ENCODE measurements at places on chromosomes 6 and 20.

DNA sequence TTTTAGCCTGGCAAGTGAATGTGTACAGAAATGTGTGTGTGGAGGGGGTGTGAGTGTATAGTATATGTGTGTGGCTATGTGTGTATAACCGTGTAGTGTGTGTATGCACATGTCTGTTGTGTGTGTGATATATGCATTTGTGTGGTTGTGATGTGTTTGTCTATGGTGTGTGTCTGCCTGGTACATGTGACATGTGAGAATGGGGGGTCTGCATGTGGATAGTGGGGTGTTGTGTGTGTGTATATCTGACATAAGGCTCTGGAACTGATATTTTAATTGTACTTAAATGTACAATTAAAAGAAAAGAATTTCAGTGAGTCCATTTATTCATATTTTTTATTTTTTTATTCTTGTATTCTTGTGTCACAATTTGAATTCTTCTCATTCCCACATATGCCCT lies 57.2 kb upstream of the CNR1 start:
- DNase-seq = no peak

DNA sequence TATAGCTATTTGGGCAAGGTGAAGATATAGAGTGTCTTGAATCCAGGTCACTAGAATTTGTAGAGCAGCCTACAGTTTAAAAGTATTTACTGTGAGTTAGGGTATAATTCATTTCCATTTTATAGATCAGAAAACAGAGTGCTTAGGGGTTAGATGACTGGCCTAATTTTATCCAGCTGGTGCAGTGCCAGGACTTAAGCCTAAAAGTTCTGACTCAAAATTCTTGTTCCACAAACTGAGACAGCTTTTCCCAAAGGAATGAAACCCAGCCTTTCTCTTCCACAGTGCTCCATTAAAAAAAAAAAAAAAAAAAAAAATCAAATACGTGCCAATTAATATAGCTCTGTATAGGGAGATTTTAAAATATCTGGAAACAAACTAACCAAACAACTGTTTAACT lies 441.0 kb upstream of the MARCKS start:
- no peak for DNase-seq

GRCh38 chr20:36121981-36122930 lies 32.3 kb upstream of the EPB41L1 start:
- DNase-seq = peak; percentile 57

GRCh38 chr6:37303091-37303660 lies 45.2 kb upstream of the TMEM217 start:
- no peak for DNase-seq

DNA sequence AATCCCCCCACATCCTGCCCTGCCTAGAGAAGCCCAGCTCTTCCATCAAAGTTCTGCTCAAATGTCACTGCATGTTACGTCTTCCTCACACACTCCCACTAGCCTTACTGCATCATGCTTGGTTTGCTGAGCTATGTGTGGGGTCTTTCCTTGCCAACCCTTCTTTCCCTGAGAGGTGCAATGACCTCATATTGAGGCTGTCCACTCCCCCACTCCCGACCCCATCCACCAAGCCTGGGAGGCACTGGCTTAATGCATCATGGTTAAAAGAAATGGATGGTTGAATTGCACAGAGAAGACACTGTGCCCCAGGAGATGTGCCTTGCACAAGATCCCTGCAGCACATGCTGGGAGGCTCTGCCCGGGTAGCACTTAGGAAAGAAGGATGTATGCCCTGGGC lies 7.7 kb upstream of the IRF4 start:
- DNase-seq = no peak

- peak; percentile 81 for DNase-seq
Measured at GRCh38 chr6:28981431-28981832, 23.7 kb downstream of the ZNF311 start.

DNA sequence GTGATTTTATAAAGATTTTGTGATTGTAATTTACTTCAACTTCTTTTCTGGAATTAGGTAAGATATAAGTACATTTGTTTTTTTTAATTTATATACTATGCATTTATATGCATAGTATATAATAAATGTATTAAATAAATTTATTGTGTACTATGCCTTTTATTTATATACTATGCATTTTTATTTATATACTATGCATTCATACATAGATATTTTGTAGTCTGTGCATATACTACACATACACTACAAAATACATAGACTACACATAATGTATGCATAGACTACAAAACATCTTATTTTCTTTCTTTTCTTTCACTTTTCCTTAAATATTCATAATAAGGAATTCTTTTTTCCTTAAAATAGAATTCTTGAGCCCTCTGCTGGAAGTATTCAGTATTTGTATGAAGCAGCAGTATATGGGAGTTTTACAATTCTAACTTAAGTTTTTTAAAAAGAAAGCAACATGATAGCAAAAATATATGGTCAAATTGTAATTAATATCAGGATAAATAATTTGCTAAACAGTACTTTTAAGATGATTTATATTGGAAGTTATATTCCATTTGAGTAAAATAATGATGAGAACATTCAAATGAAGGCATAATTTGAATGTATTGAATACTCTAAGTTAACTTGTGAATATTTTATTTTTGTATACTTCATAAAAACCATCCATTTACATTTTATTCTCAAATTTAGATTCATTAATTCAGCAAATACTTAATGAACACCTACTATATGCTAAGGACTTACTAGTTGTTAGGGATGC lies 129.3 kb downstream of the KLHL32 start:
- peak; percentile 31 for DNase-seq

- peak; percentile 65 for DNase-seq
Measured at GRCh38 chr6:41967312-41968287, 26.0 kb upstream of the CCND3 start.

- DNase-seq = no peak
Measured at GRCh38 chr20:20454367-20454766, 86.5 kb downstream of the INSM1 start.

DNA sequence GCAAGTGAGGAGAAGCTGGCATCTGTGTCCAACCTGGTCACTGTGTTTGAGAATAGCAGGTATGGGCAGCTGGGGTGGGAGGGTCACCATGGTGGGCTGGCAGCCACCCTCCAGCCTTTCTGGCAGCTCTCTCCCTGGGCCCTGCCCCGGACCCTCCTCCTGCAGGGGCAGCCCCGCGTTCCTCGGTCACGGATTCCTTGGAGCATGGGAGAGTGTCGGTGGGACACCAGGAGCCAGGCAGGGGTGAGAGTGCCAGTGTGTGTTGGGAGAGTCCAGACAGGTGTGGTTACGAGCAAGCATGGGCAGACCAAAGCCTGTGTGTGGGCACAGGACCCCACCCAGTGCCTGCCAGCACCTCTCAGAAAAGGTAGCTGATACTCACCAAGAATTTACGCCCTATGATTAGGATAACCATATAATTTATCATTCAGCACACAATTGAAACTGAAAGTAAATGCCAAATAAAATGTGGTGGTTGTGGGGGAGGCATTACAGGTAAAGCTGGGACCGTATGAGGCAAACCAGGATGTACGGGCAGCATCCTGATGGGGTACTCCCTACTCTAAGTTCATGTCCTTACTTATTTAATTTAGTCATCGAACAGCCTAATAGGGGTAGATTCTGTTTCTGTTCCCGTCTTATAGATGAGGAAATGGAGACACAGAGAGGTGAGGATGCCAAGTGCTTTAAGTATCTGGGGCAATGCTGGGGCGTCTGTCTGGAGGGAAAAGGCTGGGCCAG lies 542 bp downstream of the FGD2 start:
- DNase-seq = no peak

GRCh38 chr20:38723017-38723847 lies 1.1 kb upstream of the SLC32A1 start:
- DNase-seq = no peak

GRCh38 chr6:169188475-169188874 lies 65.2 kb downstream of the THBS2 start:
- peak; percentile 43 for DNase-seq

DNA sequence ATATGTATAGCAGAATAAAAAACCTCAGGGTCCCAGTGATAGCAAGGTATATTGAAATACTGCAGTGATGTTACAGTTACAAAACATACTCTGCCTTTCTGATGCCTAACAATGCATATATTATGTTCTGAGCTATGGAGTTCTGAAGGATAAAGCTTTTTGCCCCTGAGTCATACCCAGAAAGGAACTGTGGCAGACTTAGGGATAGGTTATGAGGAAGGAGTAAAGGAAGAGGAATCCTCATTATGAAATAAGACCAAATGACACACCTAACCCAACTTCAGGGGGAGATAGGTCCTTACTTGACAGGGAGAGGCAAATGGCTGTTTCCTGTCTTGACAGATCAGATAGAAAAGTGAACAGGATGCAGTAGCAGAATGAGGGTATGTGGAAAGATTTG lies 940.6 kb upstream of the FLRT3 start:
- peak; percentile 51 for DNase-seq

GRCh38 chr6:43799551-43800297 lies 29.7 kb downstream of the VEGFA start:
- no peak for DNase-seq

DNA sequence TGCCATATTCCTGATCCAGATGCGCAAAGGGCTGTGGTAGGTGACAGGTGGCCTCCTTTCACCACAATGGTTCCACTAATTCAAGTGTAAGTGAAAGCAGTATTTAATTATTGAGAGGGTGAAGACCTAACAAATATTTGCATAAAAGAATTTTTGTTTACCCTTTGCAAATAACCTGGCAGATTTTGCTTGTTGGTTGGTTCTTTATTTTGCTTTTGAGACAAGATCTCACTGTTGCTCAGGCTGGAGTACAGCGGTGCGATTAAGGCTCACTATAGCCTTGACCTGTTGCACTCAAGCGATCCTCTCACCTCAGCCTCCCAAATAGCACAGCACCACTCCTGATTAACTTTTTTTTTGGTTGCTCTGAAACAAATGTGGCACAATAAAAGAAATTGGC lies 49.2 kb downstream of the PCNA start:
- no peak for DNase-seq

DNA sequence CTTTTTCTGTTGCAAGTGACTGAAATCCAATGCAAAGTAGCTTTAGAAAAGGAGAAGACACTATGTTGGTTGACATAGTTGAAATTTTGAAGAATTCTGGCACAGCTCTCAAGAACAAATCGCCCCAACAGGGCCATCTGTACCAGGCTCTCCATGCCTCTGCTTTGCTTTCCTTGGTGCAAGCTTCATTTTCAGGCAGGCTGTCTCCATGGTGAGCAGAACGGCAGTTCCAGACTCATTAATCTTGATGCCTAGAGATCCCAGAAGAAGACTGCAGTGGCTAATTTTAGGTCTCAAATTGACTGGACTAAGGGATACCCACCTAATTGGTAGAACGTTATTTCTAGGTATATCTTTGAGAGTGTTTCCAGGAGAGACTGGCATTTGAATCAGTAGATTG lies 950.7 kb upstream of the FLRT3 start:
- DNase-seq = no peak

- DNase-seq = no peak
Measured at GRCh38 chr6:116029535-116029934, 31.2 kb downstream of the FRK start.

GRCh38 chr20:4490045-4490444 lies 231.7 kb upstream of the PRND start:
- DNase-seq = no peak

DNA sequence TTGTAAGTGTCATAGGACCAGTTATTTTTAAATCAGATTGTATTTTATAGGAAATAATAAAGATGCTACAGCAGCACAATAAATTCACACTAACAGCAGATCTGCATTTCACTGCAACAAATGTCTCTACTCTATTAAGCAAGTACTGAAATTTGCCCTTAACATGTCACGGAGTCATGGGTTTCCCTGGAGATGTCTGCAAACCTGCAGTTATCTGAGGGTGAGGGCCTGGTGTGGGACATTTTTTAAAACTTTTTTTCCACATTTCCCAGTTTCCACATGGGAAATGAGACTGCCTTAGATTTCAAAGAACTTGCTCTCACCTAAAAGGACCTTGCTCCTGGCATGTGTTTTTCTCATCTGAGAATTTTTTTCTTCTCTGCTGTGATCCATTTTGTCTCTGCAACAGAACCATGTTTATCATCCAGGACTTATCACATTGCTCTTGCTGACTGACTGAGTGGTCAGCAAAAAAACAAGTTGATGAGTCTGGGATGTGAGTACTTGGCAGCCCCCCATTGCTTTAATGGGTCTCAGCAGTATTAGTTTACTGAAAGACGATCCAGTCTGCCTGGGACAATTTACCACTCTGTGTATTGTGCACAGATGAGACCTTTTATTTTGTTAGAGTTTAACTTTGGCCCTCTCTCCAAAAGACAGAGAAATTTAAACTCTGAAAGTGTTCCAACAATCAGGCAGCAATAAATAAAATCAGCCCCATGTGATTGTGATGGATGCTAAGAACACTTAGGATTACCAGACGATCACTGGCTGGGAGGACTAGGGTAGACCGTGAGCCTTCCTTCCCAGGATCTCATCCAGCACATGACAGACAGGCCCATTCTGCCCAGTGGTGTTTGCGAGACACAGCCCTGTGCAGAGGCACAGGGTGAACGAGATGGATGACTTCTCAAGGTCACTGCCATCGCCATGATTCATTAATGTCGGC lies 268.8 kb downstream of the BTBD9 start:
- no peak for DNase-seq

GRCh38 chr20:51766994-51767866 lies 960 bp downstream of the ATP9A start:
- peak; percentile 93 for DNase-seq

- peak; percentile 96 for DNase-seq
Measured at GRCh38 chr20:37990571-37991151, 42.6 kb downstream of the TTI1 start.

GRCh38 chr6:123909989-123910388 lies 106.3 kb downstream of the NKAIN2 start:
- DNase-seq = no peak

GRCh38 chr6:108714766-108715414 lies 133.3 kb upstream of the ARMC2 start:
- peak; percentile 57 for DNase-seq

DNA sequence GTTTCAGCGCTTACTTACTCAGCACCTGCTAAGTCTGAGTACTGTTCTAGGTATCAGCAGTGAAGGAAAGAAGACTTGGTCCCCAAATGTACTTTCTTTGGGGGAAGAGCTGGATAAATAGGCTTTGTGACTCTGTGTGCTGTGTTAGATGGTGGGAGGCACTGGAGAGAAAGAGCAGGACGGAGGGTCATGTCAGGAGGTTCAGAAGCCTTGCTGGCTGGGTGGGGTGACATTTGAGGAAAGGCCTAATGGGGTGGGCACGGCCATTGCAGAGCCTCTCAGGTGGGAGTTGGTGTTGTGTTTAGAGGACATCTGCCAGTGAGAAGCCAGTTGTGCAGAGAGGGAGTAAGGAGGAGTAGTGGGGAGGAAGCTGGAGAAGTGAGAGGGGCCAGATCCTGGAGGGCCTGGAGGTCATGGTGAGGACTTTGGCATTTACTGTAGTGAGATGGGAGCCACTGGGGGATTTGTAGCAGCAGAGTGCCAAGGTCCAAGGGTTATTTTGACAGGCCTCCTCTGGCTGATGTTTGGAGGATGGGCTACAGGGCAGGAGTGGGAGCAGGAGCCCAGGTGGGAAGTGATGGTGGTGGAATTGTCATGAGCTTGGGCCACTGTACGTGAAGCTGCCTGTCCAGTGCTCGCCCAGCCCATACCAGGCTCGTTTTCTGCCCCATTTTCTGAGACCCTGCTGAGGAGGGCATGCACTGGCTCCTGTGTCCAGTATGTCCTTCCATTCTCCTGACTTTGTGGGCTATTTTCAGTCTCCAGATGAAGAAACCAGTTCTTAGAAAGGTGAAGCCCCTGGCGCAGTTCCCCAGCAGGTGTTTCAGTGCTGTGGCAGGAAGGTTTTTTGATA lies 886 bp downstream of the SDCBP2 start:
- DNase-seq = no peak
